ENCODE measurements at places on chromosomes 6 and 20. TPM values are rescaled to one million over a fixed set of nuclear protein-coding genes. Genes with fewer than 3 reads are reported as not detected.

DNA sequence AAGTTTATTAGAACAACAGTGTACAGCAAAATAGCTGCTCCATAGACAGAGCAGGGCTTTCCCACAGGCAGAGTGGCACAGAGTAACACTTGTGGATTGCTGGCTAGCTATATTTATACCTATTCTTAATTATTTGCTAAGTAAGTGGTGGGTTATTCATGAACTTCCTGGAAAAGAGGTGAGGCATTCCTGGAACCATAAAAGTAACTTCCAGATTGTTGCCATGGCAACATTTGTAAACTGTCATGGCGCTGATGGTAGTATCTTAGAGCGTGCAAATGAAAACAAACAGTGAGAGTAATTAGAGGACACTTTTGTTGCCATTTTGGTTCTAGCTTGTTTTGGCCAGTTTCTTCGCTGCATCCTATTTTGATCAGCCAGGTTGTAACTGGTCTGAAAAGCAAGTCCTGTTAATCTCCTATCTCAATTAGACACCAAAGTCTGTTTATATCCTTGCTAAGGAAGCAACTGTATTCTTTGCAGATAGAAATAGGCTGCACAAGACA lies 23.9 kb downstream of the DEFB114 start:
- H3K4me3 ChIP-seq = no peak overlapping the region
- no peaks in the 10 kb centered on the region for H3K4me1 ChIP-seq

GRCh38 chr20:7926767-7927166 lies 13.5 kb downstream of the HAO1 start:
- H3K4me1 ChIP-seq = no peaks in the 10 kb centered on the region
- no peaks in the 10 kb centered on the region for H3K36me3 ChIP-seq
- no peaks in the 10 kb centered on the region for H3K27me3 ChIP-seq

DNA sequence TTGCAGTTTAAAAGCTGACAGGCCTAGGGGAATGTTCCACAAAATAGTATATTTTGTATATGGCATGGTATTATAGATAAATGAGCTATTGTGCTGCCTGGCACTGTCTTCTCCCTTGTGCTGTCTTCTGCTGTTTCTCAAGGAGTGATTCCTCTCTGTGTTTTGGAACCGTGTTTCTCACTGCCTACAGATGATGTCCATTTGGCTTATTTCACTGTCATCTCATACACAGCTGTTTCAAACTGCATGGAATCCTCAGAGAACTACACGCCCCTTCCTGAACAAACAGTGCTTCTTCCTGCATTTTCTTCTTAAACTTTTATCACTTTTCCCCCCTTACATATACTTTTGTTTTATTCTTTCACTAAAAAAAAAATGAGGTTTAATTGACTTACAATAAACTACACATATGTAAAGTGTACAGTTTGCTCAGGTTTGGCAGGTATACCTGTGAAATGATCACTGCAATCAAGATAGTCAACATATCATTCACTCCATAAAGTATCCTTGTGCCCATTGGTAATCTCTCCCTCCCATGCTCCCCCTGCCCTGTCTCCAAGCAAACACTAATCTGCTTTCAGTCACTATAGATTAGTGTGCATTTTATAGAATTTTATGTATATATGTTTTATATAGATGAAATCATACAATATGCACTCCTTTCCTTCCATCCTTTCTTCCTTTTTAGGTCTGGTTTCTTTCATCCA lies 43.0 kb downstream of the CBFA2T2 start:
- H3K4me3 ChIP-seq = no peak overlapping the region
- H3K36me3 ChIP-seq = no peaks in the 10 kb centered on the region

The ARFGEF3 gene
- 23.8 TPM for total RNA-seq

GRCh38 chr20:56776345-56776744 lies 147.2 kb downstream of the TFAP2C start:
- H3K27ac ChIP-seq = no peak overlapping the region
- no peak for DNase-seq
- H3K36me3 ChIP-seq = no peaks in the 10 kb centered on the region

- no peaks in the 10 kb centered on the region for H3K27me3 ChIP-seq
- no peaks in the 10 kb centered on the region for H3K4me1 ChIP-seq
- no peak overlapping the region for H3K4me3 ChIP-seq
- peak overlapping the region; percentile 7 for H3K27ac ChIP-seq
- DNase-seq = no peak
- no peaks in the 10 kb centered on the region for H3K36me3 ChIP-seq
These were observed 13.4 kb upstream of the MYO6 start for GRCh38 chr6:75735491-75736186.

DNA sequence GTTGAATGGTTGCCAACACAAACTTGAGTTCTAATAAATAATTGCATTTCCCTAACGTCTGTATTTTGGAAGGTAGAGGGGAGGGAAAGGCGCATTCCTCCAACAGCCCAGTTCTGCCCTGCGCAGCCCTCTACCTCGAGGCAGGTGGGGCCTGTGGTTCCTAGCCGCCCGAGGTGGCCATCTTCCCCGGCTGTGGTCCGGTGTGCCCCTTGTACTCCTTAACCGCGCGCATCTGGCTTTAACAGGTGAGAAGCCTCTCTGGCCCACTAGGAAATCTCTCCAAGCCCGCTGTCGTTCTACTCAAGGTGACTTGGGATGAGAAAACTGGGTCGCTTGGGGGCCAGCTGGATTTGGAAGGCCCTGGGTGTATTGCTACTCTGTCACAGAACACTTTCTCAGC lies 1.7 kb downstream of the KHDC3L start:
- no peaks in the 10 kb centered on the region for H3K4me1 ChIP-seq
- DNase-seq = no peak
- H3K27me3 ChIP-seq = no peaks in the 10 kb centered on the region

GRCh38 chr6:155970876-155971708 lies 515.5 kb upstream of the NOX3 start:
- no peaks in the 10 kb centered on the region for H3K4me1 ChIP-seq
- H3K27me3 ChIP-seq = no peaks in the 10 kb centered on the region
- no peak overlapping the region for H3K27ac ChIP-seq
- no peak for DNase-seq
